Motor neuron (in vitro differentiated cells): ENCODE measurements at places on chromosomes 6 and 20. TPM values are rescaled to one million over a fixed set of nuclear protein-coding genes. Genes with fewer than 3 reads are reported as not detected.

LAMA5 gene
- total RNA-seq, result 22.0 and 26.4 TPM in 2 replicates

TMC2 gene
- 0.08 and 0.09 TPM in 2 replicates for total RNA-seq

KHDC1L gene
- total RNA-seq, result not detected in 2 replicates

HSPA1A gene
- 85.6 and 99.6 TPM in 2 replicates for total RNA-seq

SLC13A3 gene
- total RNA-seq, result 2.0 TPM in 2 replicates

ETV7 gene
- 0.43 and 0.52 TPM in 2 replicates for total RNA-seq

PCSK2 gene
- total RNA-seq, result 0.48 and 0.51 TPM in 2 replicates

MAP3K5 gene
- 1.1 and 1.2 TPM in 2 replicates for total RNA-seq

PAQR8 gene
- 0.67 and 0.96 TPM in 2 replicates for total RNA-seq

IER3 gene
- 95.7 and 98.5 TPM in 2 replicates for total RNA-seq

TFAP2D gene
- total RNA-seq, result 0.19 TPM in 1 of 2 replicates, not detected in the other

BACH2 gene
- 21.4 and 25.5 TPM in 2 replicates for total RNA-seq
